ENCODE measurements at places on chromosomes 1 and 21. TPM values are rescaled to one million over a fixed set of nuclear protein-coding genes. Genes with fewer than 3 reads are reported as not detected.

DNA sequence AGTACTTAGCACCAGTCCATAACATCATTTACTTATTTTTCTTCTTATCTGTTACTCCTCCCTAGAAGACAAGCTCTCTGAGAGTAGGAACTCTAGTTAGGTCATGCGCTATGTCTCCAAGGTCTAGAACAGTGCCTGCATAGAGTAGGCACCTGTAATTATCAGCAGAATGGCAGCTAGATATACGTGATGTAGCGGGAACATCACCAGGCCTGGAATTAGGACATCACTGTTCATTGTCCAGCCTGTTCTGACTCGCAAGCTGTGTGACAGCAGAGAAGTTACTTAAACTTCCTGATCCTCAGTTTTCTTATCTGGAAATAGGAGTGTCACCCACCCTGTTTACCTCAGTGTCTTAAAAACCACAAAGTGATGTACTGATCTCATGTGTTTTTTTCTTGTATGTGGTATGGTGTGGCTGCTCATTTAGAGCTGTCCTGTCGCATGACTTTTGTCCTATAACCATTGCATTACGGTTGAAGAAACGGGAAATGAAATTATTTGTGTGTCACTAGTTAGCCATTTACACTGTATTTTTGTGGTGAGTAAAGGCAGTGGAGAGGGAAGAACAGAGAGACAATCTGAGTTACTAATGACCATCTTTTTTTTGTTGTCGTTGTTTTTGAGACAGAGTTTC lies 37.1 kb upstream of the EXO1 start:
- no peak for DNase-seq
- H3K4me1 ChIP-seq, result no peaks in the 10 kb centered on the region
- no peak overlapping the region for H3K27ac ChIP-seq
- H3K27me3 ChIP-seq, result no peaks in the 10 kb centered on the region
- H3K36me3 ChIP-seq, result no peaks in the 10 kb centered on the region

GRCh38 chr1:118266436-118266835 lies 81.4 kb upstream of the SPAG17 start:
- H3K4me3 ChIP-seq, result no peak overlapping the region
- H3K4me1 ChIP-seq, result no peaks in the 10 kb centered on the region
- no peaks in the 10 kb centered on the region for H3K27me3 ChIP-seq
- no peak overlapping the region for H3K27ac ChIP-seq

DNA sequence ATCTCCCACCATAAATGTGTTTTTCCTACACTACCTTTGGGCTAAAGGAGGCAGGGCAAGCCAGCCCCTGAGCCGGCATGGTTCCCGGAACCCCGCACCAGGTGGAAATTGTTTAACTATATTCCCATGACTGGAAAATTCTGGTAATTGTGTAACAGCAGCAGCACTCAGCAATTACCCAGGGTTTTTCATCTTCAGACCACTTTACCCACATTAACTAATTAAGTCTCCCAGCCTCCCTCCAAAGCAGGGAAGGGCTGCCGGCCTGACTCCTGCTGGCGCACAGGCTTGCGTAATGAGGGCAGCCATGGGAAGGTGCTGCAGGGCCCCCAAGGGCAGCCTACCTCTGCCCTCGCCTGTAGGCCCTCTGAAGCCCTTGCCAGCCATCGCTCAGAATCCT lies 140.7 kb upstream of the VAMP3 start:
- no peaks in the 10 kb centered on the region for H3K4me1 ChIP-seq
- H3K36me3 ChIP-seq, result no peaks in the 10 kb centered on the region
- H3K27ac ChIP-seq, result no peak overlapping the region
- DNase-seq, result peak; percentile 46
- H3K27me3 ChIP-seq, result peaks cover 18% of the 10 kb centered on the region

GRCh38 chr21:33403786-33404585 lies 773 bp downstream of the IFNGR2 start:
- H3K27ac ChIP-seq, result peak overlapping the region; percentile 97
- H3K4me3 ChIP-seq, result peak overlapping the region; percentile 64
- H3K27me3 ChIP-seq, result no peaks in the 10 kb centered on the region
- H3K4me1 ChIP-seq, result peaks cover 39% of the 10 kb centered on the region

Gene SKI
- 18.7 TPM for total RNA-seq

Gene C1orf146
- not detected for total RNA-seq

Measured in stomach (tissue), 19 donors.